Fibroblast of lung (primary cell): ENCODE measurements at places on chromosomes 7 and 10. TPM values are rescaled to one million over a fixed set of nuclear protein-coding genes. Genes with fewer than 3 reads are reported as not detected.

Gene TMEM176B
- 26.8 and 95.3 TPM in 2 replicates for total RNA-seq

Gene MEIG1
- 0.26 and 0.33 TPM in 2 replicates for total RNA-seq

Gene ANXA8L1
- not detected in 2 replicates for total RNA-seq

Gene CNPY1
- total RNA-seq = not detected in 2 replicates

Gene SLC18A2
- total RNA-seq = under 0.01 TPM in 1 of 2 replicates, not detected in the other

- no peak overlapping the region for H3K27ac ChIP-seq
- H3K36me3 ChIP-seq = no peaks in the 10 kb centered on the region
- H3K4me3 ChIP-seq = no peak overlapping the region
- H3K4me1 ChIP-seq = no peaks in the 10 kb centered on the region
- no peaks in the 10 kb centered on the region for H3K27me3 ChIP-seq
- DNase-seq = no peak
Observed at GRCh38 chr7:131900785-131901287, 344.4 kb upstream of the PODXL start.

DNA sequence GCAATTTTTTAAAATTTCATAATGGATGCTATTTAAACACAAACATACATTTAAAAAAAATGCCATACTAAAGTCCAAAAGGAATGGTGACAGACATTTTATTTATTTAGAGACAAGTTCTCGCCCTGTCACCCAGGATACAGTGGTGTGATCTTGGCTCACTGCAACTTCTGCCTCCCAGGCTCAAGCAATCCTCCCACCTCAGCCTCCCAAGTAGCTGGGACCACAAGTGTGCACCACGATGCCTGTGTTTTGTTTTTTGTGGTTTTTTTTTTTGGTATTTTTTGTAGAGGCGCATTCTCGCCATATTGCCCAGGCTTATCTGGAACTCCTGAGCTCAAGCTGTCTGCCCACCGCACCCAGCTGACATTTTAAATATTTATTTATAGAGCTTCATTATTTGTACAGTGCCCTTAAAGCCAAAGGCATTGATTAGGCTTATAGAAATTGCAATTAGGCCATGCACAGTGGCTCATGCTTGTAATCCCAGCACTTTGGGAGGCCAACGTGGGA is 703.5 kb downstream of the AUTS2 start:
- no peaks in the 10 kb centered on the region for H3K4me1 ChIP-seq
- H3K27ac ChIP-seq = no peak overlapping the region
- H3K4me3 ChIP-seq = no peak overlapping the region
- H3K27me3 ChIP-seq = no peaks in the 10 kb centered on the region
- no peaks in the 10 kb centered on the region for H3K36me3 ChIP-seq
- no peak for DNase-seq

DNA sequence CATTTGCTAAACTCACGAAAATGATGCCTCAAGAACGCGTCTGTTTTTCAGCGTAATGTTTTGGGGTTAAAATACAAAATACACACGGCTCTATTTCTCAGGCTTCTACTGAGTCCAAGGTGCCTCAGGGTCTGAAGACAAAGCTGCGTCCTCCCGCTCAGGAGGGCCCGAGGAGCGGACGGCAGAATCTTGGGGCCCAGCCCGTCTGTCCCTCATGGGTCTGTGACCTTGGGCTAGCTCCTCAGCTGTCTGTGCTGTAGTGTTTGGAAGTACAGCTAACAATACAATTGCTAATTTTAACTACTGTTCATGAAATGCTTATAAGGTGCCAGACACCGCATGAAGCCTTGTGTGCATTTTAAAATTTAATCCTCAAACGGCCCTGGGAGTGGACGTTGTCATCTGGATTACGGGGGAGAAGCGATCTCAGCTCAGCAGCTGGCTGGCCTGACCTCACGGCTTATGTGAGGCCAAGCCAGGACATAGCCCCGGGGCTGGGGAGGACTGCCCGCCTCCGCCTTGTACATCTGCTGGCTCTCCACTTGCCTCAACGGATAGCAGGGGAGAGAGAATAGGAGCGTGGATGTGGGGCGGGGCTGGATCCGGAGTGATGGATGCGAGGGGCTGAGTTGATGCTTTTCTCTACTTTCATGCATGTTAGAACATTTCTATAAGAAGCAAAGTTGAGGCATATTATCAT is 357.4 kb downstream of the GLRX3 start:
- H3K27me3 ChIP-seq = no peaks in the 10 kb centered on the region
- no peak overlapping the region for H3K27ac ChIP-seq
- no peak overlapping the region for H3K4me3 ChIP-seq
- no peaks in the 10 kb centered on the region for H3K36me3 ChIP-seq
- DNase-seq = no peak
- H3K4me1 ChIP-seq = no peaks in the 10 kb centered on the region

DNA sequence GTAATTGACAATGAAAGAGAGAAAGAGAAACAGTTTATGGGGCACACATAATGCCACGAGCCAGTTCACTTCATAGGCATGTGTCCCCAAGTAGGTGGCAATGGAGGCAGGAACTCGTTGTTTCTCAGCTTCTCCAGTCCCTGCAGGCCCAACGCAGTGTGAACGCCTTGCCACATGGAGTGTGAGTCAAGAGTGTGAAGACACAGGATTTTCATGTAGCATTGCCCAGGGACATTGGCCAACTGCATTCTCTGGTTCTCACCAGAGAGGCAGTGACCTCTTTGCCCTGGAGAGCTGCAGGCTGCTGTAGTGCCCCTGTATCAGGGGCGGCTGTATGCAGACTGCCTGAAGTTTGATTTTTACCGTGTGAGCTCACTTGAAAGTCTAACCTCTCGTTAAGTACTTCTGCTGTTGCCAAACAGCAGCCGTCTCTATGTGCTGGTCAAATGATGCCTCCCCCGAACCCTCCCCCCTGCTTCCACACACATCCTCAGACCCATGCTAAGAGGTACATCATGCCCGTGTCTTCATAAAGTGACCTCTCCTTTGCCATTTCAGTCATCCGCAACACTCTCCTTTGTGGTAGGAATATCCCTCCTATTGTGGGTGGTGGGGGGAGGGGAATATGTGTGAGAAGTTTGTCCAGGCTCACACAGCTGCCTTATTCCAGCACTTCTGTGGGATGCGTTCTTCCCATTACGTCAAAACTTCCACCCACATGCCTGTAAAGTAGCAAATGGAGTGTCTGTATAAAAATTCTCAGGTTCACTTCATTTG is 12.7 kb downstream of the LRRC18 start:
- no peak overlapping the region for H3K4me3 ChIP-seq
- no peaks in the 10 kb centered on the region for H3K36me3 ChIP-seq
- no peaks in the 10 kb centered on the region for H3K4me1 ChIP-seq
- no peak for DNase-seq
- no peaks in the 10 kb centered on the region for H3K27me3 ChIP-seq
- no peak overlapping the region for H3K27ac ChIP-seq

DNA sequence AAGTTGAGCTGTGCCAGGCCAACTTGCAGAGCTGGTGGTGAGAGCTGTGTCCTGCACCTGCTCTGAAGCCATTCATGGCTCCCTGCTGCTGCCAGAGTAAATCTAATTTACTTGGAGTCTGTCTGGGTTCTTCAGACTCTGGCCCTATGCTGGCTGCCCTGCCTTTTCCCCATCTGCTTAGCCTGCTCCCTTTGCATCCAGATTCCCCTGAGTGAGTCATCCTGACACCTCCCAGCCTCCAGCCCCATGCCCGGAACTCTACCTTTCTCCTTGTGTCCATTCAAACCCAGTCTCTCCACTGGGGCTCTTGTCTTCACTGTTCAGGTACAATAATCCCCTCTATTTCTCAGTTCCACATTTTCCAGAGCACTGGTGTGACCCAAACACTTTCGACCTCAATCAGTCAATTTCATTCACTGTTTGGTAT is 434.4 kb upstream of the ZMIZ1 start:
- DNase-seq = peak; percentile 81
- H3K27me3 ChIP-seq = peaks cover 4% of the 10 kb centered on the region
- H3K4me1 ChIP-seq = peaks cover 3% of the 10 kb centered on the region
- no peaks in the 10 kb centered on the region for H3K36me3 ChIP-seq
- H3K27ac ChIP-seq = no peak overlapping the region
- H3K4me3 ChIP-seq = no peak overlapping the region

- H3K4me3 ChIP-seq = no peak overlapping the region
- H3K27me3 ChIP-seq = no peaks in the 10 kb centered on the region
- DNase-seq = no peak
- no peak overlapping the region for H3K27ac ChIP-seq
- H3K36me3 ChIP-seq = no peaks in the 10 kb centered on the region
Observed at GRCh38 chr7:96664793-96665192, 44.9 kb downstream of the SEM1 start.

DNA sequence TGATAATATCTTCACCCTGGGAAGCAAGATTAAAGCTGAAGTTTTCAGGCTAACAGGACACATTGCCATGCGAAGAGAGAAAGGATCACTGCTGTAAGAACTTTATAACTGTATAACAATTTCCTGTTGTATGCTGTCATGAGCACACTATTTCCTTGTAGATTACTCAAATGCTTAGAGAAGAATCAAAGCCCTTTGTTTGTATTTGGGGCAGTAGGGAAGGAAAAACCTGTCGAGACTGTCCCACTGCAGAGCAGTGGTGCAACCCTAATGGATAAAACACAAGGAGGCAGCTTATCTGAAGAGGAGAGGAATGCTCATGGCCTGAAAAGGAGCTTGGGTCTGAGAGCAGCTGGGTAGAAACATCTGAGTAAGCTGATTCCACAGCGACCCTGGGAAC is 327.7 kb upstream of the NPSR1 start:
- no peak for DNase-seq
- no peaks in the 10 kb centered on the region for H3K27me3 ChIP-seq
- H3K27ac ChIP-seq = no peak overlapping the region
- no peaks in the 10 kb centered on the region for H3K4me1 ChIP-seq

GRCh38 chr7:159218607-159219006 is 73.9 kb upstream of the VIPR2 start:
- H3K4me3 ChIP-seq = no peak overlapping the region
- H3K27ac ChIP-seq = no peak overlapping the region
- no peaks in the 10 kb centered on the region for H3K27me3 ChIP-seq
- no peak for DNase-seq
- no peaks in the 10 kb centered on the region for H3K36me3 ChIP-seq

GRCh38 chr10:26741368-26741767 is 43.9 kb downstream of the PDSS1 start:
- no peak overlapping the region for H3K4me3 ChIP-seq
- no peaks in the 10 kb centered on the region for H3K4me1 ChIP-seq
- peaks cover 5% of the 10 kb centered on the region for H3K36me3 ChIP-seq

DNA sequence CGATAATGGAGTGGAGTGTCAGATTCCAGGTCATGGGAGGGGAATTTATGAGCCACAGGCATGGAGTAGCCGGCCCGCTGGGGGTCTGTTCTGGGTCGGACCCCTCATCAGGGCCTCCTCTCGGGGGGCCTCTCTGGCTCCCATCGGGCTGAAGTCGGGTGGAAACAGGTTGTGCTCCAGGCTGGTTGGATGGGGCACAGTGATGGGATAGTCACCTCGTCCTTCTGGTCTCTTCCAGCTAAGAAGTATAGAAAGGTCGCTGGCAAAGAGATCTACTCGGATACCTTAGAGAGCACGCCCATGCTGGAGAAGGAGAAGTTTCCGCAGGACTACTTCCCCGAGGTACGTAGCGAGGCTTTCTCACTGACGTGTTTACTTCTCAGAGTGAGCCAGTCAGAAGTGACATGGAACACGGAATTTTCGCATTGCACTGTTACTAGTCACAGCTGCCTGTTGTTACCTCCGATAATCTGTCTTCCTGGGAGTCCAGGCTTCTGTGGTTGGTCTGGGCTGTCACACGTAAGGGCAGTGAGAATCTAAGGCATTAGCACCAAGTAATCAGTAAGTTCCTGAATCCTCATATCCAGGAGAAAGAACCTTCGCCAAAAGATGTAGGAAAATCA is 88.3 kb downstream of the NKX6-2 start:
- DNase-seq = no peak
- no peak overlapping the region for H3K27ac ChIP-seq
- no peaks in the 10 kb centered on the region for H3K27me3 ChIP-seq
- no peak overlapping the region for H3K4me3 ChIP-seq

DNA sequence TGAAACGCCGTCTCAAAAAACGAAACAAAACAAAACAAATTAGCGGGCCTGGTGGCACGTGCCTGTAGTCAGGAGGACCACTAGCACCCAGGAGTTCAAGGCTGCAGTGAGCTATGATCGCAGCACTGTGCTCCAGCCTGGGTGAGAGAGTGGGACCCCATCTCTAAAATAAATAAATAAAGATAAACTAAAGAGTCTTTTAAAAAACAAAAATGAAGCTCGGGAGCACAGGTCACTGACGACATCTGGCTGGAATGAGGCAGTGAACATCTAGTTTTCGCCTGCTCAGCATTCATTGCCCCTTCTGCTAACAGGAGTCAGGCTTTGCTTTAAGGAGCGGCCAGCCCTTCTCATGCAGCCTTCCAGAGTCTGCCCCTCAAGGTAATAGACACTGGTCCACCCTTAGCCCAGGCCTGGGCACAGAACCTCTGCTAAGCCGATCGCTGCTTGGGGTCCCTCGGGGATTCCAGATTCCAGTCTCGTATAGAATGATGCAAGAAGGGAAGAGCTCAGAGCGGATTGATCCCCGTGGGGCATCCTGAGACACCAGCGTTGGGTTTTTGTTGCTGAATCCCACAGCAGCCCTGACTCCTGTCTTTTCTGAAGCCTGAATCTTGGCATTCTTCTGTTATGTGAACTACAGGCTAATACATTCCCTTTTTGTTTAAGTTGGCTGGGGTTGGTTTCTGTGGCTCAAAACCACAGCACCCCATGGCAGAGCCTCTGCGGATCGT is 14.2 kb upstream of the FOXK1 start:
- H3K4me3 ChIP-seq = no peak overlapping the region
- DNase-seq = peak; percentile 98
- H3K36me3 ChIP-seq = no peaks in the 10 kb centered on the region
- peaks cover 14% of the 10 kb centered on the region for H3K4me1 ChIP-seq
- H3K27ac ChIP-seq = peak overlapping the region; percentile 73
- no peaks in the 10 kb centered on the region for H3K27me3 ChIP-seq

DNA sequence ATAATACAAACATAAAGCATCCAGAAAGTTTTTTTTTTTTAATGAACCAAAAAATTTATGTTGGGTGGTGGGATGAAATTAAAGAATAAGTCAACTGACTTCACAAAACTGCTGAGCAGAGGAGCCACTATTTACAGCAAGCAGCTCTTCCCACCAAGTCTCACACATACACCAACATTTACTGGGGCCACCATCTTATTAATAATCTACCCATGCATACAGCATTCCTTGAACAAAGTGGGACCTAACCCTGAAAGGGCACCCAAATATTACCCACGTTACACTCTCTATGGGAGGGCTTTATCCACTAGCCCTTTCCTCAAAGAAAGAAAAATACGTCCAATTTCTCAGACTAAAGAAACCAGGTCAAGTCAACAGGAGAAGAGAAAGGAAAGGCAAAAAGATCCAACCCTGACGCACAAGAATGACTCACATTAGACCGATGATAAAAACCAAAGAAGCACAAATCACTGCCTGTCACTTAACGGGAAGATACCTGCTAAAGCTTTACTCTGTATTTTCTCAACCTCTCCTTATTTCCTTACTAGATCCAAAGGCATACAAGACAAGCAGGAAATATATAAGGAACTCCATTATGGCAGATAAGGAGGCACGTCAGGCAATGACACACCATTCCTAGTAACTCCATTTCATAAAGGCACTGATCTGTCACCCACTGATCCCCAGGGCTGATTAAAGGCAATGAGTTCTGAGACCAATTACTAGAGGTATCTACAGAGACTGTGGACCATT is 141.8 kb upstream of the ASAH2 start:
- H3K27ac ChIP-seq = no peak overlapping the region
- H3K36me3 ChIP-seq = no peaks in the 10 kb centered on the region
- H3K27me3 ChIP-seq = no peaks in the 10 kb centered on the region
- H3K4me3 ChIP-seq = no peak overlapping the region
- H3K4me1 ChIP-seq = peaks cover 15% of the 10 kb centered on the region

GRCh38 chr10:86668297-86669165 is at the start of gene LDB3:
Gene LDB3, plus strand, starts transcription at chr10:86668511. Its CDS starts 181 bp downstream, at chr10:86668692.
- DNase-seq = peak; percentile 79
- no peaks in the 10 kb centered on the region for H3K4me1 ChIP-seq
- no peaks in the 10 kb centered on the region for H3K36me3 ChIP-seq
- H3K4me3 ChIP-seq = no peak within 1 kb of the TSS
- peaks cover 2% of the 10 kb centered on the region for H3K27me3 ChIP-seq
- no peak within 1 kb of the TSS for H3K27ac ChIP-seq
